CD4-positive, alpha-beta T cell (primary cell): ENCODE measurements at places on chromosomes 2 and 18. TPM values are rescaled to one million over a fixed set of nuclear protein-coding genes. Genes with fewer than 3 reads are reported as not detected.

GRCh38 chr18:7248877-7249276 is 18.0 kb downstream of the LRRC30 start:
- no peak overlapping the region for H3K27ac ChIP-seq
- no peak for DNase-seq
- H3K36me3 ChIP-seq = no peaks in the 10 kb centered on the region
- H3K27me3 ChIP-seq = no peaks in the 10 kb centered on the region
- H3K4me3 ChIP-seq = no peak overlapping the region

DNA sequence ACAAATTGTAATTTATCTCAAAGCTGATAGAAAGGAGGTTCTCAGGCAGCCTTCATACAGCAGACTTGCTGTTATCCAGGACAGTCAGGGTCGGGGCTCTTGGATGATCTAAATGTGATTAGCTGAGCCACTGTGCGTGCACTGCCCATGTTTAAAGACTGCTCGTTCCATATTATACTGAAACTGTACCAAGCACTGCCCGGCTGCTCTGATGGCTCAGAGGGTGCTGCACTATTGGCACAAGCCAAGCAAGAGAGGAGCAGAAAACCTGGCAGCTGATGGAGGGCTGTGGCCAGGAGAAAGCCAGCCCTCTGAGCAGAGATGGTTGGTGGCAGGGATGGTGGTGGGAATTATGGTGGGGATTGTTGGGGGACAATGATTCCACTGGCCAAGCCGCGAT is 63.4 kb downstream of the COL6A3 start:
- no peaks in the 10 kb centered on the region for H3K4me1 ChIP-seq
- H3K36me3 ChIP-seq = no peaks in the 10 kb centered on the region
- no peak for DNase-seq
- no peak overlapping the region for H3K4me3 ChIP-seq
- H3K27me3 ChIP-seq = no peaks in the 10 kb centered on the region

DNA sequence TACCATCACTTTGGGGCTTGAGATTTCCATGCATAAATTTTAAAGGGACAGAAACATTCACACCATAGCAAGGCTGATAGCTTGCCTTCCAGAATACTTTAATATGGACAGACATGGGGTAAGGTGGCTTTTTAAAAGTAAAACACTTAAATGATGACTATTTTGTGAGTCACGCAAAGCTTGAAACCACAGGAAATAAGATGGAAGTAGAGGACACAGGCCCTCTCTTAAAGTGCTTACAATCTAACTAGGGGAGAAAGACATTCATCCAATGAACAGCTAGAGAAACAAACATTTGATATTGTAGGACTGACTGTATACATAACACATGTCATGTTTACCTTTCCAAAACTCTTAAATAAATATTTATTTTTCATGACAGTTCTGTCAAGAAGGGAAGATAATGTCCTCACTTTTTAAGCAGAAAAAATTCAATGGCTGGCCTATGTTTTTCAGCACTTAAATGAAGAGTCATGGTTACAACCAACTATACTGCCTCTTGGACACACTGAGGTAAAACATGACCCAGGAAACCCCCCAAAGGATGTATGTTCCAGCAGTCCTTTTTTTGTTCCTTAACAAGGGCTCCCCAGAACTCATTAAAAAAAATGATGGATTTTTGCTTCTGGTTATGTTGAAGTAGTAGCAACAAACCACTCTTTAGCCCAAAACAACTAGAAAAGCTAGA is 120.0 kb upstream of the RBMS1 start:
- H3K27me3 ChIP-seq = no peaks in the 10 kb centered on the region
- no peak for DNase-seq

The DSC1 gene
- total RNA-seq = 1.6 TPM

DNA sequence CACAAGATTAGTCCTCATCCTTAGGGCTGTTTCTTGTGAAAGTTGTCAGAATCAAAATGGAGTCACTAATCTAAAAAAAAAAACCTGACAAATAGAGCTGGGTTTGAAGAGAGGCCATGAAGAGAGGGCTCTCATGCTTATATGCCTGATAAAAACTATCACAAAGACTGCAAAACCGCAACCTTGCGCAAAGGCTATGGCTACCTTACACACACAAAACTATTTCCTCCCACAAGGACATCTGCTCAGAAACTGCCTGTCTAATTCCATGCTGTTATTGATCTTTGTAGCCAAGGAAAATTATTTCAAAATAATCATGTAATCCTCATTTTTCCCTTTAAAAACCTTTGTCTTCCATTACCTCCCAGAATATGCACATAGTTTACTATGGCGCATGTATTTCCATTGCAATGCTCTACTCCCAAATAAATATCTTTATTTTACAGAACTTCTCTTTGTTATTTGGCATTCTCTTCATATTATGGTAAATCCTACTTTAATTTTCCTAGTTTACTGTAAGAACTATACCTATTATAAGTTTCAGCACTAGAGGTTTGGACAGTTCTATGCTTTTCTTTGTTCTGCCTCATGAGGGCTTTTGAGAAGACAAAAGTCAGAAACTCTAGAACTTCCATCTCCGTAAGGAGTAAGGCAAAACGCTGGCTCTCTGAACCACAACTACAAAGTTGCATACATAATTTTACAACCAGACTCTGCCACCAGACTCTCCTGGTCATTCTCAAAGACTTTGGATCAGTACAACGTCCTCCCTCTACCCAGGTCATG is 9.6 kb upstream of the DPYSL5 start:
- H3K27ac ChIP-seq = no peak overlapping the region
- no peaks in the 10 kb centered on the region for H3K36me3 ChIP-seq
- no peak for DNase-seq
- peaks cover 18% of the 10 kb centered on the region for H3K27me3 ChIP-seq
- no peaks in the 10 kb centered on the region for H3K4me1 ChIP-seq
